A549 treated with Hydrocortisone at 1 μM for 4 hours (cell line): ENCODE measurements at places on chromosomes 3 and 15. TPM values are rescaled to one million over a fixed set of nuclear protein-coding genes. Genes with fewer than 3 reads are reported as not detected.

Gene TP63
- 0.10 to 0.22 TPM (median 0.20 TPM) in 5 replicates for total RNA-seq

Gene RAB6B
- 2.0 to 3.6 TPM (median 2.1 TPM) in 5 replicates for total RNA-seq

Gene LRIG1
- 3.5 to 7.4 TPM (median 4.5 TPM) in 5 replicates for total RNA-seq

Gene ADPRH
- 2.8 to 3.2 TPM (median 3.0 TPM) in 5 replicates for total RNA-seq

Gene SI
- not detected in 5 replicates for total RNA-seq

Gene ATOSA
- 7.9 to 10.0 TPM (median 9.2 TPM) in 5 replicates for total RNA-seq

Gene MST1
- total RNA-seq: 0.97 to 2.6 TPM (median 1.9 TPM) in 5 replicates

Gene EXD1
- total RNA-seq: 0.06 to 0.22 TPM in 2 of 5 replicates, not detected in the others

Gene GOLGA6L22
- not detected in 5 replicates for total RNA-seq

Gene LRRC34
- not detected in 5 replicates for total RNA-seq

Gene SELENOK
- 18.9 to 22.8 TPM (median 21.9 TPM) in 5 replicates for total RNA-seq

Gene MOBP
- total RNA-seq: 0.09 to 0.24 TPM in 2 of 5 replicates, not detected in the others

Gene LTK
- 0.03 to 0.10 TPM (median 0.07 TPM) in 5 replicates for total RNA-seq

Gene PLCB2
- 0.67 to 1.1 TPM (median 0.85 TPM) in 5 replicates for total RNA-seq

Gene GLDN
- total RNA-seq: 0.02 to 0.12 TPM in 2 of 5 replicates, not detected in the others
